ENCODE measurements at places on chromosomes 1 and 21. TPM values are rescaled to one million over a fixed set of nuclear protein-coding genes. Genes with fewer than 3 reads are reported as not detected.

DNA sequence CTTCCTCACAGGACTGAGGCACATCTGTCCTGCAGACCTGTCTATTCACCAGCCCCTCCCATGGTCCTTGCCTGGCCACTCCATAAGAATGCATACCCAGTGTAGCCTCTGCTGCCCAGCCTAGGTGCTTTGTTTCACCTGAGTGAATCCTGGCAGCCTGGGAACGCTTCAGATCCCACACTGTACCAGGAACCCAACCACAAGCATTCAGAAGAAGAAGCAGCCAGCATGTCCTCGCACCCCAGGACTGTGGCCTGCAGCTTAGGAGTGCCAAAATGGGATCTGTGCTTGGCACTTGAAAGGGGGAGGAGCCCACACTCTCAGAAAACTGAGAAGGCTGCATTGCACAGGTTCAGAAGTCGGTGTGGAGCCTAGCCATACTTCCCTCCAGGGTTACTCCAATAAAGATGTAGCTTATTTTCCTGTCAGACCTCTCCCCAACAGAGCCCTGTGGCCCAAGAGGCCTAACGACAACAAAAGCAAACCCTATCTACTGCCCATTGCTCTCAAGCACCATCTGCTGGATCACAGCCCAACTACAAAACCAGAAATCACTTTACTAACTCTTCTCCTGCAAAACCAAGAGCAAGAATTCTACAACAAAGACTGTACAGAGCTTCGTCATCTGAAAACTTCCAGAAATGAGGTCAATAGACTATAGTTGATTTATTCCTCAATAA is 923.1 kb upstream of the NEGR1 start:
- no peak for DNase-seq

Gene NMNAT2
- 2.8 TPM for total RNA-seq

DNA sequence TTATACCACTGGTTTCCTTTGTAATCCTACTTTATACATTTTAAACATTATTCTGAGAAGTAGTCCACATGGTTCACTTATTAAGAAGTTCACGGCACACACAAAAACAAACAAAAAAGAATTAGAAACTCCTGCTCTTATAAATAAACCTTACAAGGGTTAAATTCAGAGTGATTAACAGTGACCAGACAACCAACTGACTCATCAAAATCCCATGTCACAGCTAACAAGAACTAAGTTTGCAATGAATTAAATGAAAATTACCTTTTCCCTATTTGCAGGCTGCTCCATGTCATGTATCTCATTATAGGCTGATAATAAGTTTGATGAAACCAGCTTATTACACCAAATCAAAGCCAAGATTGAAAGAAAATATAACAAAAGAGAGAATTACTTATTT is 77.5 kb downstream of the PUM1 start:
- DNase-seq = no peak

Gene CLCC1
- total RNA-seq = 36.8 TPM

- DNase-seq = no peak
Observed at GRCh38 chr1:101993710-101994109, 3.0 kb downstream of the OLFM3 start.
